ENCODE measurements at places on chromosomes 16 and 17. TPM values are rescaled to one million over a fixed set of nuclear protein-coding genes. Genes with fewer than 3 reads are reported as not detected.

EVI2A gene
- total RNA-seq: 0.32 TPM

DNA sequence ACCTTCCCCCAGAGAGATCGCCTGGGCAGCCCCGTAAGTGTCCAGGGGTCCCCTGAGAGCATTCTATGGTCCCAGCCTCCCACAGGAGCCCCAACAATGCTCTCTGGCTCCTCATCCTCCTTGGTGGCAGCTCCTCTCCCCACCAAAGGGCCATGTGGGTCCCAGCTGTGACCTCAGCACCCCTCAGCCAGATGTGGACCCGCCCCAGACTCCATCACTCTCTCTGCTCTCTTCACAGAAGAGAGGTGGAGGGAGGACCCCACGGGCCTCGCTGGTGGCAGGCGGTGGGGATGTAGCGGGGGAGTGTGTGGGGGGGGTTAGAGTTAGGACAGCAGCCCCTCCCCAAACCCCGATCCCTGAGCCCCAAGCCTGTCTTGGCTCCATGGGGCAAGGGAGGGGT, 41.0 kb downstream of the SOCS3 start:
- DNase-seq: no peak

DNA sequence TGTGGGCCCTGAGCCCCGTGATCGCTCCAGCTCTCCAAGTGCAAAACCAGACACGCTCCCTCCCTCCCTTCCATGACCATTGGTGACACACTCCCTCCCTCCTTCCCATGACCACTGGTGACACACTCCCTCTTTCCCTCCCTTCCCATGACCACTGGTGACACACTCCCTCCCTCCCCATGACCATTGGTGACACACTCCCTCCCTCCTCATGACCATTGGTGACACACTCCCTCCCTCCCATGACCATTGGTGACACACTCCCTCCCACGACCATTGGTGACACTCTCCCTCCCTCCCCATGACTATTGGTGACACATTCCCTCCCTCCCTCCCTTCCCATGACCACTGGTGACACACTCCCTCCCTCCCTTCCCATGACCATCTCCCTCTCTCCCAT, 56.3 kb downstream of the LMF1 start:
- no peak for DNase-seq

MYL11 gene
- total RNA-seq: not detected

VPS35L gene
- 67.4 TPM for total RNA-seq

FBXL20 gene
- 10.6 TPM for total RNA-seq

All from fibroblast of villous mesenchyme (primary cell).